CD4-positive, alpha-beta T cell treated with Interleukin-15 for 4 hours (primary cell): ENCODE measurements at places on chromosomes 16 and 17.
A peak's percentile ranks its signal among the peaks of the same experiment; 100 is the strongest.

- no peak for DNase-seq
These were observed 1.9 kb downstream of the CDH13 start for GRCh38 chr16:82628711-82629110.

GRCh38 chr17:77916703-77917481 is 41.6 kb upstream of the TNRC6C start:
- no peak for DNase-seq

- DNase-seq = no peak
These were observed 981 bp downstream of the BEAN1 start for GRCh38 chr16:66427871-66428681.

- DNase-seq = no peak
These were observed 33.1 kb downstream of the DNAH3 start for GRCh38 chr16:21117567-21117966.

- no peak for DNase-seq
These were observed 12.2 kb upstream of the KCNJ2 start for GRCh38 chr17:70157151-70157550.

DNA sequence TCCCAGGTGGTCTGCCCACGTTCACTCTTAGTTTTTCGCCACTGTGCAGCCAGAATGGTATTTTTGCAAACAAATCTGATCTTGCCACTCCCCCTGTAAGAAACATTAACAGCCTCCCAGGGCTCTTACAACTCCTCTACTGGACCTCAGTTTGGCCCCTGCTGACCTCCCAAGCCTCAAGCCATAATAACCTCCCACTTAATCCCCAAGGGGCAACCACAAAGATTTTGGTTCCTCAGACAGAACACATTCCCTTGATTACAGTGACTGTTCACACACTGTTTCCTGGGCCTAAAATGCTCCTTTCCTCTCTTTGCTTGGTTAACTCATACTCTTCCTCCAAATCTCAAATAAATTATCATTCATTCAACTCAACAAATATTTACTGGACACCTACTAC is 21.5 kb upstream of the CD300E start:
- no peak for DNase-seq

GRCh38 chr16:86138121-86139085 is 239.4 kb downstream of the IRF8 start:
- no peak for DNase-seq

- no peak for DNase-seq
These were observed 19.3 kb downstream of the CD2BP2 start for GRCh38 chr16:30335598-30336474.

- DNase-seq = no peak
These were observed 76.2 kb downstream of the CHD9 start for GRCh38 chr16:53131050-53131362.

- DNase-seq = no peak
These were observed 31.8 kb upstream of the TENT4B start for GRCh38 chr16:50121278-50121677.

GRCh38 chr17:1325766-1326165 is 46.3 kb downstream of the TRARG1 start:
- no peak for DNase-seq

GRCh38 chr16:89023621-89024511 is 46.9 kb upstream of the CBFA2T3 start:
- no peak for DNase-seq

DNA sequence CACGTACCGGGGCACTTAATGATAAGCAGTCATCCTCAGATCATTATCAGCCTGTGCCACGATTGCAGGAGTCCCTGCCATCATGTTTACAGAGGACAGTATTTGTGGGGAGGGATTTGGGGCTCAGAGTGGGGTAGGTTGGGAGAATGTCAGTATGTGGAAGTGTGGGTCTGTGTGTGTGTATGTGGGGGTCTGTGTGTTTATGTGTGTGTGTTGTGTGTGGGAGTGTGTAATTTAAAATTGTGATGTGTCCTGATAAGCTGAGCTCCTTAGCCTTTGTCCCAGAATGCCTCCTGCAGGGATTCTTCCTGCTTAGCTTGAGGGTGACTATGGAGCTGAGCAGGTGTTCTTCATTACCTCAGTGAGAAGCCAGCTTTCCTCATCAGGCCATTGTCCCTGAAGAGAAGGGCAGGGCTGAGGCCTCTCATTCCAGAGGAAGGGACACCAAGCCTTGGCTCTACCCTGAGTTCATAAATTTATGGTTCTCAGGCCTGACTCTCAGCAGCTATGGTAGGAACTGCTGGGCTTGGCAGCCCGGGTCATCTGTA is 13.5 kb upstream of the EFCAB13 start:
- no peak for DNase-seq

DNA sequence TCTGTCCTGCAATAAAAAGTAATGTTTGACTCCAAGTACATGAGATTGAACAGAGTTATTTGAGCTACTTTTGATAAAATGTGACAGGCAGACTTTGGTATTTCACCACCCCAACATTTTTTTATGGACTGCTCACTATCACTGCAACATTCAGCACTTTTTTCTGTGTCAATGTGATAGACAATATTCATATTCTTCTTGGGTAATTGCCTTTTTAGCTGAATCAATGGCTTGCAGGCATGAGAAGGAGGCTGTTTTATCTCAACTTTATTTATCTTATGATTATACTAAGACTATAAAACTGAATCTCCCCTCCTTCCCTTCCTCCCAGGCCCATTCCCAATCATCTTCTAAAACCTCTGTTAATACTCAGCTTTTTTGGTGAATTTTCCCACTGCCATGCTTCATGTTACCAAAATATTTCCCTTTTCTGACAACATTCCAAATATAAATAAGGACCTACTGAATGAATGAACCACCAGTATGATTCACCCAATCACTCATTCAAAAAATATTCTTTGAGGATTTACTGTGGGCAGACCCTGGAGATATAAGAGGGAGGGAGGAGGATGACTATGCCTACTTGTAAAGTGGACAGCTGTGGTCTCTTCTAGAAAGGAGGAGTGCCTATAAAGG is 67.6 kb downstream of the CDH13 start:
- DNase-seq = no peak

- DNase-seq = peak; percentile 50
These were observed 7.5 kb upstream of the C16orf95 start for GRCh38 chr16:87324411-87325275.

GRCh38 chr17:3656755-3657587 is 11.4 kb downstream of the TAX1BP3 start:
- DNase-seq = no peak

DNA sequence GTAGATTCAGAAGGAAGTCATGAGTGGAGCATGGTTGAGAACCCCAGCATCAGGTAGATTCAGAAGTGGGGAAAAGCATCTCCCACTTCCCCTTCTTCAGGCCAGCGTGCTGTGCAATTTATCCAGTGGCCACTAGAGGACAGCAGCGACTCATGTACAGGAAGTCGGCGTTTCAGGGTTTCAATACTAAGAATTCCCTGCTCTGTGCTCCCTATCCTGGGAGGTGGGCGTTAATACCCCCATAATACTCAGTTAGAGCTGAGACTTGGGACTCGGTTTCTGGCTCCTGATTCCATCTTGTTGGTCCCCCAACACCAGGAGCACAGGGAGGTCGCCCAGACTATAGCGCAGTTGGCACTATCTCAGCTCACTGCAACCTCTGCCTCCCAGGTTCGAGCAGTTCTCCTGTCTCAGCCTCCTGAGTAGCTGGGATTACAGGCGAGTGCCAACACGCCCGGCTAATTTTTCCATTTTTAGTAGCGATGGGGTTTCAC is 75.3 kb upstream of the AMZ2 start:
- DNase-seq = peak; percentile 81
